Inflammatory macrophage treated with lipopolysaccharide for 1 hour (primary cell): ENCODE measurements at places on chromosomes 2 and 18.

DNA sequence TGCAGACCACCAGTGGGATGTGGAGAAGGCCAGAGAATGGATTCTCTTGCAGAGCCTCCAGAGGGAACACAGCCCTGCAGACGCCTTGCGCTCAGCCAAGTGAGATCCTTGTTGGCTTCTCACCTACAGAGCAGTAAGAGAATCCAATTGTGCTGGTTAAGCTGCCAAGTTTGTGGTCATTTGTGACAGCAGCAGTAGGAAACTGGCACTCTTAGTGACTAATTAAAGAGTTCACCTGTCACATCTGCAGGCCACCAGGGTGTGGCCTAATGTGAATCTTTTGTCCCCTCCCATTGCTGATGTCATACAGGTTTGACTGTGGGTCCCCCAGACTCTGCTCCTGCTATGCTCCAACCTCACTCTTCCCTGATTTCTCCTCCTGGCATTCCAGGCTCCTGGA lies 235.9 kb downstream of the TFCP2L1 start:
- DNase-seq = no peak

DNA sequence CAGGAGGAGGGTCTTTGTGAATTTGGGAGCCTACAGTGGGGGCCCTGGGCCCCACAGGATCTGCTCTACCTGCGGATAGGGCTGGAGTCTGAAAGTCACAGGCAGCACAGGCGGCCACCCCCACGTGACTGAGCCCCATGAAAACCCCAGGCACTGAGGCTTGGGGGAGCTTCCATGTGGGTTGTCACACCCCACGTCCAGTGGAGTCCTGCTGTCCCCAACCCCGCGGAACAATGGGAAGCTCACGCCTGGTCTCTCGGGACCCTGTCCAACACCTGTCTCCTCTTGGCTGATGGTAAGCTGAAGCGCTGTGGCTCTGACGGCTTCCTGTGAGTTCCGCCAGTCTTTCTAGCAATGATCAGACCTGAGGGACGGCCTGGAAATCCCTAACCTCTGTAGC lies 85.8 kb downstream of the PTGR3 start:
- DNase-seq = no peak

- no peak for DNase-seq
These were observed 174.9 kb downstream of the ETAA1 start for GRCh38 chr2:67571785-67572718.

DNA sequence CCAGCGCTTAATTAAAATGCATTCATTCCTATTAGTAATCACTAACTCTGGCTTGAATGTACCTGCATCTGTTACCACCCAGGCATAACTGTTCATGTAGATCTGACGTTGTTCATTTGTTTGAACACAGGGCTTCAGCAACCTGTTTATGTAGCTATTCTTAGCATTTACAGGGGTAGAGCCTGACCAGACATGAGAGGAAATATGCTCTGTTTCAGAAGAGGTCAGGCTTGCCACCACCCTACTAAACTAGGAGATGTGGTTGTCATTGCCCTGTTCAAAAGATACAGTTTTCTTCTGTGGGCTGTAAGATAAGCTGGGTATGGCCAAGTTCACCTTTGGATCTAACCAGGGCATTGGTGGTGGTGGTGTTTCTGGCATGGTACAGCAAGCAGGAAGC lies 8.8 kb downstream of the MGAT5 start:
- no peak for DNase-seq

DNA sequence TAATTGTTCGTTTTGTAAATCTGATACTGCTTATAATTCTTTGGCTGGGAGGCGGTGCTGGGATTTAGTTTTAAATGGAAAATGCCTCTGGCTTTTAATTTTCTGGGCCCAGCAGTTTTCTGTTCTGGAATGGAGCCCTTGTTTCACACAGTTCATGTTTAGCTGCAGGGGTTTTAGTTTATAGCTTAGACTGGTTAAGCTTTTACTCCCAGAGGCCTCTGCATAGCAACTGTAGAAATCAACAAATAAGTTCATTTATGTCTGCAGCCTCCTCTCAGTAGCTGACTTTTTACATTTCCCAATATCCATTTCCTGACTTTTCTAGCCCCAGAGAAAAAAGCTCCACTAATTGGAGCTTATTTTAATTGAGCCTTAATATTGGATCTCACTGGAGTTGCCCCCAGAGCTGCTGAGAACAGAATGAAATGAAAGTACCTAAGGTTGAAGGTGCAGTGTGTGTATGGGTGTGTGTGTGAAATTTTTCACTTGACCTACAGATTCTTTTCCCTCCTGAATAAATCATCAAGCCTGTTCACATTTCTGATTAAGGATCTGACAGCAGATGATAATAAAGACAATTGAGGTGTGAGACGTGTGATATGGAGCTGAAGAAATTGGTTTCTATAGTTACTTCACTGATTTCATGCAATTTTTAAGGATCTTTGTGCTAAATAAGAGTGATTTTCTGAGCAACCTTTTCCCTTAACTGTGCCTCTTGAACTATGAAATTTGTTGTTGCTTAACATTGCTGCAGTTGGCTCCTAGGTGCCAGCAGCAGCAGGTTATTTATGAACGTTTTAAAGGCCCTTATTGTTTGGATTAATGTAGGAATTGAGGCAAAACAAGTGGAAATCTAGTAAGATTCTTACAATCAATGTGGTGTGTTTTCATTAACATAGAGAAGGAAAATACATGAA lies 109.6 kb downstream of the TAF4B start:
- no peak for DNase-seq

DNA sequence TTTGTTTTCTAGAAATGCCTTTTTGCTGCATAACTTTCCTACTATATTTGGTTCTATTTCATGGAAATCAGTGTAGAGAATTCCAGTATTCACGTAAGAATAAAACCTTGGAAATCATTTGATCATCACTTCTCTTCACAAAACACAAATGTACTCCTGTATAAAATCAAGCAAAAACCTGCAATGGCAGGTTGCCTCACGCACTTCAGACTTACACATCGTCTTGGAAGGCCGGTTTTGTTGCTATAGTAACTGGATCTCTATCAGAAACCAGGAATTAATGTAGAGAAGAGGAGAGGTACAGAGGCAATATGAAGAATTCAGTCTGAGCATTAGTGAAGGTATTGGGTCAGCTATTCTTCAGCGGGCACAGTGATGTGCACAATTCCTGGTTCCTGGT lies 370.7 kb upstream of the CYRIA start:
- DNase-seq = no peak

DNA sequence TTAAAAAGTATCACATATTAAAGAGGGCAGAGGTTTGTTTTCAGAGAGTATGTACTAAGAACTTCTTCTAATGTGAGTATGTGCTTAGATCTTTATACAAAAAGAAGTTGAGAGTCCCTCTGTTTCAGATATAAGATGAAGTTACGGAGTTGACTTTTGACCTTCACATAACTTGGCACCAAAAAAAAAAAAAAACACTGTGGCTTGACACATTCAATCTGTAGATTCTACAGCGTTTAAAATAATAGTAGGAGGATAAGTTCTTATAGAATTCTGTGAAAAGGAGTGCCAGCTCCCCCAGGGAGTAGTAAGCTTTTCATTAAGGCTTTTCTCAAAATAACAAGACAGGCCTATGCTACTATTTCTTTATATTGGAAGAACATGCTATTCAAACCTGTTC lies 105.4 kb upstream of the LRP1B start:
- DNase-seq = no peak

DNA sequence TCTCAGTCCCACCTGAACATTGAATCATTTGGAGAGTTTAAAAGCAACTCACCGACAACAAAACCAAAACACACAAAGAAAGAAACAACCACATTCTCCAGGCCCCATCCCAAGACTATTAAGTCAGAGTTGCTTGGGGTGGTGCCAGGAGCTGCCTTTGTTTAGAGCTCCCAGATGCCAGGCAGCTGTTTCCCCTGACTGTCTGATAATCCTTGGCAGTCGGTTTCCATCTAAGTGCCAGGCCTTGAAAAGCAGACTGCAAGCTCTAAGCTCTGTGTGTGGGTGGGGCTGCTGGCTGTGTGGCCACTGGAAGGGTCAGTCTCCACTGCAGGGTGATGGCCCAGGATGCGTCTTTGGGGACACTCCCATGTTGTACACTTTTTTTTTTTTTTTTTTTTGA lies 255.3 kb upstream of the AGAP1 start:
- no peak for DNase-seq

- DNase-seq = no peak
These were observed 343.5 kb downstream of the RBM43 start for GRCh38 chr2:150917961-150918713.

- no peak for DNase-seq
These were observed 135.2 kb upstream of the HAAO start for GRCh38 chr2:42927334-42928160.

DNA sequence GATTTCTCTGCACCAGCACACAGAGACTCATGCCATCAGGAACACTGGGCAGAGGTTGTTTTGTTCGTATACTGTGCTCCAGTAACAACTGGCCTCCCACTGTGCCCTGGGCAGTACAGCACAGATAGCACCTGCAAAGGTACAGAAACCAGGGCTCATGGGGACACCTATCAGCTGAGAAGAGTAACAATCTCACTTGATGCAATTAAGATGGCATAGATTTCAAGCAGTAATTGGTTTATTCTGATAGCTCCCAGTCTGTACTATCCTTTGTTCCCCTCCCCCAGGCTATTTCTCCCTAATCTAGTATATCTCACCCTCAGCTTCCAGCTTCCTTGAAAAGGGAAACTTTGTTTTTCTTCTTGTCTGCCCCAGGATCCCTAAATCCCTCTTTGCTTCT lies 343.9 kb upstream of the MMADHC start:
- DNase-seq = no peak

- DNase-seq = peak; percentile 66
These were observed 1.7 kb upstream of the ESCO1 start for GRCh38 chr18:21602299-21602587.

DNA sequence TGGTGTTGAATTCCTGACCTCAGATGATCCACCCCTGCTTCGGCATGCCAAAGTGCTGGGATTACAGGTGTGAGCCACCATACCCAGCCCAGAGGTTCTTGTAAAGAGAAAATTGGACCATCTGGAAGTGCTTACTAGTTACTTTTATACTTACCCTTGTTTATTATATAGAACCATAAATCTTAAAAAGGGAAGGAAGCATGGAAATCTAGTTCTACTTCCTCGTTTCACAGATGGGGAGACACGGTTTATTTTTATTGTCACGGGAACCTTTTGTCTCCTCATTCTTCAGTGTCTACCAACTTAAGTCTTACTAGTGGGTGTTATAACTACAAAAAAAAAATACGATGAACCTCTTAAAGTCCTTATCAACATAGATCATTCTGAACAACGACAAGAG lies 45.8 kb upstream of the PDK1 start:
- peak; percentile 43 for DNase-seq

DNA sequence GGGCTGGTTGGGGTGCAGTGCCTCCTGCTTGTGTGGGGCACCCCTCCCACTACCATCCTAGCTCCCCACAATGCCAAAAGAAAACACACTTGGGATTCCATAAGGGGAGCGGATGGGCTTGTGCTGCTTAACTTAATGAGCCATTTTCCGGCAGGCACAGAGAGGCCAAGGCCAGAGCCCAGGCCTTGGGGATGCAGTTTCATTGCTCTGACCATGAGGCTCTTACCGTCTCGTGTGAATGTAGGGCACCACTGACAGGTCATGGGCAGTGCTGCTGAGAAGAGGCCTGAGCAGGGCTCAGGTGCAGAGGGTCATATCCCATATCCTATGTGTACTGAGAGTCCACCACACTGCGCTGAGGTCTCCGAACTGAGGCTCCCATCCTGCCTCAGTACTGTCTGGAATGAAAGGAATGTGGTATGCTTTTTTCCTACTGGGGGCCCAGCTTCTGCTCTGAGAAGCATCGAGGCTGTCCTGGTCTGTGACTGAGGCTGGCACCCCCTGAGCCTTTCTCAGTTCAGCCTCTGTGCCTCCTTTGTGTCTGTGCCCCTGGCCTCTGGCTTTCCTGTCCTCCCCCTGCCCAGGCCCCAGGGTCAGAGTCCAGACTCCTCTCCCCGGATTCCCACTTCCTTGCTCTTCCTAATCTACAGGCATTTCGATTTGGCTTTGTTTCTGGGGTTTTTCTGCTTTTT lies 45.2 kb upstream of the MAPRE3 start:
- no peak for DNase-seq

- DNase-seq = peak; percentile 73
These were observed 94.6 kb downstream of the CERS6 start for GRCh38 chr2:168550670-168551069.

DNA sequence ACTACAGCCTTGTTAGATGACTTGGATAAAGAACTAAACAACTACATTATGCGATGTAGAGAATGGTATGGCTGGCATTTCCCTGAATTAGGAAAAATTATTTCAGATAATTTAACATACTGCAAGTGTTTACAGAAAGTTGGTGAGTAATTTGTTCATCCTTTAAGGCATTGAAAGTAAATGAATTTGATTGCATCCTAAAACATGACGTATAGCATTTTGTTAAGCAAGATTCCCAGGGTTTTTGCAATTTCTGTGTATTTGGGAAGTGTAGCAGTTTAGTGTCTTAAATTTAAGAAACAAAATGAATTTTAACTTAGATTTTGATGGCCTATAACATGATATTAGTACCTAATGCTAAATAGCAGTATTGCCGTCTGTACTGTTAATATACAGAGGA lies 24.8 kb downstream of the NOP58 start:
- peak; percentile 11 for DNase-seq

GRCh38 chr18:45890606-45891005 lies 65.1 kb downstream of the SIGLEC15 start:
- DNase-seq = peak; percentile 78

GRCh38 chr2:183671233-183671632 lies 547.0 kb downstream of the NUP35 start:
- DNase-seq = no peak

DNA sequence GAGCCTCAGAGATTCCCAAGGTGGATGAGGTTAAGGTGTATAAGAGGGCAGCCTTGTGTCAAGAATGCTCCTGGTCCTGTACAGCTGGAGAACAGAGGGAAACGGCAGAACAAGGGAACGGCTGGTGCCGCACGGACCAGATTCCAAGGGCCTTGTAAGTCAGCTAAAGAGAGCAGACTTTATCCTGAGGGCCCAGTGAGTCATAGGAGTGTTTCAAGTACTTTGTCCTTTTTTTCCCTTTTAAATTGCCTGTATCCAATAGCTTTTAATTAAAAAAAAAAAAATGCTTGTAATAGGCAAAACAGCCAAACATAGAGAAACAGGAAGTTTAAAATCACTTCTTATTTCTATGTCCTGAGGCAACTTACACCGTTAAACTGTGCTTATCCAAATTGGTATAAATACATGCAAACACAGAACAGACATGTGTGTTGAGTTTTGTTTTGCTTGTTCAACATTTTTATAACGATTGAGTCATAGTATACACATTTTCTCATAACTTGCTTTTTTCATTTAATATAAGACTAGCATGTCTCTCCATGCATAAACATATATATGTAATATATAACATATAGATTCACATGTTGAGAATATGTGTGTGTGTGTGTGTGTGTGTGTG lies 42.1 kb upstream of the EVA1A start:
- no peak for DNase-seq

DNA sequence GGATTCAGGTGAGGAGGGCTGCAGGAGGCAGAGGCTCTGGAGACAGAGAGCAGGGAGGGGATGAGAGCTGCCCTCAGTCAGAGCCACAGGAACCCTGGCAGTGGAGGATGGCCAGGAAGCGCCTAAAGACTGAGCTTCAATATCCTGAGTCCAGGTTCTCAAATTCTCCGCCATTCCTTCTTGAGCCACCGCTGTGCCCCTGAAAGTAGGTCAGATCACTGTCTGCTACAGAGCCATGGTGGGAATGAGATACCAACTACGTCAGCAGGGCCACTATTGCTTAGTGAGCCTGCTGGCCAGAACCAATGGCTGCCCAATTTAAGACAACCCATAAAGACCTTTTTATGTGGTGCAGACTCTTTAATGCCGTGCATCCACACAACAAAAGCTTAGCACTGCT lies 155.5 kb downstream of the CTIF start:
- no peak for DNase-seq

GRCh38 chr2:86649119-86649947 lies 25.7 kb upstream of the RNF103 start:
- no peak for DNase-seq
